ENCODE measurements at places on chromosomes 7 and 10.
A peak's percentile ranks its signal among the peaks of the same experiment; 100 is the strongest.

- DNase-seq: no peak
Measured at GRCh38 chr10:85976267-85976793, 390.3 kb downstream of the GRID1 start.

- DNase-seq: no peak
Measured at GRCh38 chr10:75788394-75789205, 357.2 kb downstream of the LRMDA start.

GRCh38 chr10:12121673-12122072, 7.8 kb upstream of the SEC61A2 start:
- no peak for DNase-seq

- no peak for DNase-seq
Measured at GRCh38 chr10:131636841-131637724, 263.7 kb upstream of the PPP2R2D start.

DNA sequence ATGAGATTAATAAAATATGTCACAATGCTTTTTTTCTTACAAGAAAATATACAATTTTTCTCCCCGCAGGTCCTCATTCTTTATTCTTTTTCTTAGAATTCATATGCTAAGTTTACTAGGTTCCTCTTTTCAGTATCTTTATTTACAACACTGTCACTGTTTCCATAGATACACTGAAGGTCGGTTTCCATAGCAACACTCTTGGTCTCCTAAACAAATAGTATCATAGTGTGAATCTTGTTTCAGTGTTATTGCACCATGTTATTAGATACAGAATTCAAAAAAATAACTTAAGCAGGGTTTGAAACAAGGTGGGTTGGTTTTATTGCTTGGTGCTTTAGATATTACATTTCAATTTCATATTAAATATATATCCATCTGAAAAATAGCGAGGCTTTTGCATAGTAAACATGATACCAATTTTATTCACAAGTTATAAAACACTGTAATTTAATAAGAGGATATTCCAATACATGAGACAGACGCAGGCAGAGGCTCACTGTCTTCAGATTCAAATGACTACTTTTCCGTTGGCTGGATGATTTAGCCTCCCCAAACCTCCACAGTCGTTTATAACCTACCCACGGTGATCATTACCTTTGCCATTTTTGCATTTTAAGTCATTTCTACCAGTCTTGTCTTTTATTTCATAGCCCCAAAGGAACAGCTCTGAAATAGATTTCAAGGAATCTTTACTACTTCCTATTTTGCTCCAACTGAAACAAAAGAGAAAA, 88.9 kb upstream of the KLF6 start:
- DNase-seq: no peak

- DNase-seq: no peak
Measured at GRCh38 chr7:68813551-68814080, 784.7 kb upstream of the AUTS2 start.

- DNase-seq: no peak
Measured at GRCh38 chr10:23367896-23368595, 23.4 kb upstream of the C10orf67 start.

DNA sequence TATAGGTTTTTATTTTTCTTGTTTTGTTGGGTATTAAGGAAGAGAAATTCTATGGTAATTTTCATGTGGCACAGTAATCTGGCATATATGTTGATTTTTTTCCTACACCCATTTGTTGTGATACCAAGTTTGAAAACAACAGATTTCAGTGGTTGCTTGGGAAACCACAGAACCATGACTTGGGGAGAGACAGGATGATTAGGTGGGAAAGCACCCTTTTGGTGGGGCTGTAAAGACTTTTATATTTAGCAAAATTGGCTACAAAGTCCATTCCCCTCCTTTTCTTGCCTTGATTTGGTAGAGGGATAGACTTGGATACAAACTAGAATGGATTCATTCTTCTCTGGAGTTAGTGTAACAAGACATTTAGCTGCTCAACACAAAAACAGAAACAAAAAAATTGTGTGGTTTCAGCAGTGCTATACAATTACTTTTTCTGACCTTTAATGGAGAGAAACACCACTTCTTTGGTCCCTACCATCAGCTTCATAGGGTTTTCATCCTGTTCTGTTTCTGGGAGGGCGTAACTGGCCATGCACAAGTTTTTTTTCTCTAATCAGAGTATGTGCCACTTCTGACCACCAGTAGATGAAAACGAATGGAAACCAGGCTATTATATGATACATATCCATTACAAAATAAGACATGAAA, 52.7 kb downstream of the FIGNL1 start:
- no peak for DNase-seq

GRCh38 chr7:112646783-112647182, 143.4 kb downstream of the TMEM168 start:
- DNase-seq: peak; percentile 97

DNA sequence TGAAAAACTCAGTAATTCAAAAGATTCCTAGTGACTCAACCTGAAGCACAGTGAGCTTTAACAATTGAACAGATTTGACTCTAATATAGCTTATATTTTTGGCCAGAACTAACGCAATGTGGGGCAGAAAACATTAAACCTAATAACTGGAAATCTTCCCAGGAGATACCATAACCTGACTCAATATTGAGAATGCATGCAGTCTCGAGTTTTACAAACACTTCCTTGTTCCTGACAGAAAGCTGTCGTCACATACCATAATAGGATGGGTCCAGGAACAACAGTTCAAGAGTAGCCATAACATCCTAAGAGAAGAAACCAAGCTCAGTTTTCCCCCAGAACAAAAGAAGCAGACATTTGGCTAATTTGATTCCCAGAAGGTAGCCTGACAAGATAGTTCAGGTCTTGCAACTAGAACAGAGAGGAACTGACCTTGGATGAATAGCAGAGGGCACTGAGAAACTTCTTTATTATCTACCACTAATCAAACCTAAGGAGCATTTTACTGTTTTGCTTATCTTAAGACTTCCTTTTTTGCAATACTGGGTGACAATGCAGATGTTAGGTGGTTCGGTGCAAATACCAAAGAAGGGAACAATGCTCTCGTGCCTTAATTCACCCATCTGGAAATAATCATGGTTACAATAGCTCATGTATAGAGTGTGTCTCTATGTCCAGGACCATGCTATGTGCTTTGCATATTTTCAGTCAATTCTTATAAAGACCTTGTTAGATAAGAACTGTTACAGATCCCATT, 38.6 kb upstream of the ACSL5 start:
- no peak for DNase-seq

- DNase-seq: no peak
Measured at GRCh38 chr10:33325929-33326328, 8.5 kb downstream of the NRP1 start.

DNA sequence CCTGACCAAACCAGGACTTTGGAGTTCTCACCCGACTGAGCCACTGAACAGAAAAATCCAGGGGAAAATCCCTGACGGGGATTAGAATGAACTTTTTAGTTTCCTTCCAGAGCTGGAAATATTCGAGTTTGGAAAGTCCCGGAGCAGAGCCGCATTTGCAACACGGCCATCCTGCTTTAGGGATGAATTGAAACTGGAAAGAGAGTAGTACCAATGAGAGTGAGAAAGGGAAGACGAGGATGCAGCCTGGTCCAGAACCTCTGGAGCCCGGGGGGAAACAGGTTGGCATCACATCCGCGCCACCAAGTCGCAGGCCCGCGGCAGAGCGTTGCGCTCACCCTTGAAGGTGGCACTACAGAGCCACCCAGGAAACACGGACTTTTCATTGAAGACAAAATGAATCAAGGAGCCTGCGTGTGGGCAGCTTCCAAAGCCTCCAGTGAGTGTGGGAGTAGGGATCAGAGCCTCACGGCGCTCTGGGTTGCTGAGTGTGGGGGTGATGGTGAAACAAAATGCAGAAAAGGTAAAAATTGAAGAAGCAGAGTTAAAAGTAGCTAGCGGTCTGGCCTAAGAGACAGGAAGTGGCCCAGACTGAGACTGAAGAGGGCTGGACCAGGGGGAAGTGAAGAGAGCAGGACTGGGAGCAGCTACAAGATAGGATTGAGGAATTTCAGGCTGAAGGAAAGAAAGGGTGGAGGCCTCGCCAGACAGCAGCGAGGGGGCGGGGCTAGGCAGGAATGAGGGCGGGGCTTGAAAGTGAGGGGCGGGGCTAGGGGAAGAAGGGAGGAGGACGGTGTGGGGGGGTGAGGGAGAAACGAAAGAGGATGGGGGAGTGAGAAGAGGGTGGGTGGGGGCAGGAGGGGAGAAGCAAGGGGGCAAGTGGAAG, 1.8 kb downstream of the SMURF1 start:
- peak; percentile 80 for DNase-seq

- no peak for DNase-seq
Measured at GRCh38 chr7:155194382-155195140, 103.1 kb upstream of the INSIG1 start.

Measured in ELF-1 (cell line).